Adrenal gland (tissue), 19 donors: ENCODE measurements at places on chromosomes 7 and 10. TPM values are rescaled to one million over a fixed set of nuclear protein-coding genes. Genes with fewer than 3 reads are reported as not detected.

HOXA3 gene
- 2.8 TPM for polyA plus RNA-seq

GIMAP4 gene
- 27.9 TPM for polyA plus RNA-seq

LIPN gene
- not detected for polyA plus RNA-seq

VPS37D gene
- 0.20 TPM for polyA plus RNA-seq

CCDC186 gene
- polyA plus RNA-seq = 4.5 TPM

ZNF503 gene
- polyA plus RNA-seq = 35.0 TPM

CAMK1D gene
- polyA plus RNA-seq = 3.9 TPM

ZNF239 gene
- polyA plus RNA-seq = 1.9 TPM

VAX1 gene
- not detected for polyA plus RNA-seq

ACSL5 gene
- polyA plus RNA-seq = 7.4 TPM

DCLRE1A gene
- 13.2 TPM for polyA plus RNA-seq

COBL gene
- 1.4 TPM for polyA plus RNA-seq

GRM3 gene
- polyA plus RNA-seq = 1.9 TPM

NACAD gene
- polyA plus RNA-seq = 2.3 TPM

DNTT gene
- polyA plus RNA-seq = not detected

MSS51 gene
- polyA plus RNA-seq = 0.71 TPM

FZD8 gene
- 1.0 TPM for polyA plus RNA-seq

FAM221A gene
- polyA plus RNA-seq = 5.2 TPM

TEX36 gene
- not detected for polyA plus RNA-seq

TRIL gene
- 1.3 TPM for polyA plus RNA-seq

PTPRZ1 gene
- polyA plus RNA-seq = 0.98 TPM

DLX5 gene
- polyA plus RNA-seq = 0.30 TPM

FRAT1 gene
- 2.3 TPM for polyA plus RNA-seq

TACC2 gene
- 42.0 TPM for polyA plus RNA-seq

BBIP1 gene
- polyA plus RNA-seq = 46.5 TPM

PGAM2 gene
- 2.3 TPM for polyA plus RNA-seq

UTF1 gene
- polyA plus RNA-seq = not detected

INHBA gene
- polyA plus RNA-seq = 1.4 TPM

PKD2L1 gene
- 0.72 TPM for polyA plus RNA-seq

GSAP gene
- 14.3 TPM for polyA plus RNA-seq

GIMAP8 gene
- 9.3 TPM for polyA plus RNA-seq

PAX4 gene
- not detected for polyA plus RNA-seq

ZNF467 gene
- 1.6 TPM for polyA plus RNA-seq

TTYH3 gene
- polyA plus RNA-seq = 38.4 TPM

NFE2L3 gene
- 0.77 TPM for polyA plus RNA-seq

CPN1 gene
- not detected for polyA plus RNA-seq

TUBAL3 gene
- polyA plus RNA-seq = not detected
